CMK (cell line): ENCODE measurements at places on chromosomes 6 and 20.

DNA sequence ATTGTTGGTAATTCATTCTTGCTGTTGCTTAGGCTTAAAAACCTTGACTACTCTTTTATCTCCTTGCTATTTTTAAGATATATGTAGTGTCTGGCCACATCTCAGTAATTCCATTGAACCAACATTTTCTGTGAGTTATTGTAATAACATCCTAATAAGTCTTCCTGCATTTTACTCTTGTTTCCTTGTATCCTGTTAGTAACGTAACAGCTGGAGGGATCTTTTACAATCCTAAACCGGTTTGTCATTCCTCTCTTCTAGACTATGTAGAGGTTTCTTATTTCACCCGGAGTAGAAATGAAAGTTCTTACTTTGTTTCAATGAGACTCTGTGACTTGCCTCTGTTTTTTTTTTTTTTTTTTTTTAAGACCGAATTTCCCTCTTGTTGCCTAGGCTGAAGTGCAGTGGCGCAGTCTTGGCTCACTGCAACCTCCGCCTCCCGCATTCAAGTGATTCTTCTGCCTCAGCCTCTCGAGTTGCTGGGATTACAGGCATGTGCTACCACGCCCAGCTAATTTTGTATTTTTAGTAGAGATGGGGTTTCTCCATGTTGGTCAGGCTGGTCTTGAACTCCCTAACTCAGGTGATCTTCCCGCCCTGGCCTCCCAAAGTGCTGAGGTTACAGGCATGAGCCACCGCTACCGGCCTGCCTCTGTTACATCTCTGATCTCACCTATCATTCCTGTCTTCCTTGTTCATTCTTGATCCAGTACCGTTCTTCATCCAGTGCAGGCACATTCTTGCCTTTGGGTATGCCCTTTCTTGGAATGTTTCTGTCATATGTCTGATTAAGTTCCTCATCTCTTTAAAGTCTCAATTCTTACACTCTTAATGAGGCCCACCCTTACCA is 44.7 kb downstream of the NCOA3 start:
- no peak for DNase-seq

- no peak for DNase-seq
Observed at GRCh38 chr6:29926413-29927274, 15.7 kb upstream of the HLA-A start.

DNA sequence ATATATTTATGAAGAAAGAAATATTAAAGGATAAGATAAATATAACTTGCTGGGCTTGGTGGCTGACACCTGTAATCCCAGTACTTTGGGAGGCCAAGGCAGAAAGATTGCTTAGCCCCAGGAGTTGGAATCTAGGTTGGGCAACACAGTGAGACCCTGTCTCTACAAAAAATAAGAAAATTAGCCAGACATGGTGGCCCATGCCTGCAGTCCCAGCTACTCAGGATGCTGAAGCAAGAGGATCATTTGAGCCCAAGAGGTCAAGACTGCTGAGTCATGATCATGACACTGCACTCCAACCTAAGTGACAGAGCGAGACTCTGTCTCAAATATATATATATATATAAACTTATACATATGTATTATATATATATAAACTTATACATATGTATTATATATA is 164.0 kb downstream of the MRPL14 start:
- DNase-seq = no peak

DNA sequence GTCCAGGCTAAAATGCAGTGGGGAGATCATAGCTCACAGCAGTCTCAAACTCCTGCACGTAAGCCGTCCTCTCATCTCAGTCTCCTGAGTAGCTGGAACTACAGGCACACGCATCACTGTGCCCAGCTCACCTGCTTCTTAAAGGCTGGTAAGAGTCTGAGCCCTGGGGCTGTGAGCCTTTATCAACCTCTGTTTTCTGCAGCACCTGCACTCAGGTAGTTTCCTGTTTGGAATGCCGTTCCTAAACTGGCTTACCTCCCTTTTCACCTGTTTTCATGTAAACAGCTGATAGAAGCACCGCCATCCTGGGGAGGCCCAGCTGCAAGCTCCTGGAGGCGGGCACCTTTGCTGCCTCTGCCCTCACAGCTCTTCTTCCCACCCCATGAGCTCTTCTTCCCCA is 45.4 kb downstream of the SLC24A3 start:
- no peak for DNase-seq

DNA sequence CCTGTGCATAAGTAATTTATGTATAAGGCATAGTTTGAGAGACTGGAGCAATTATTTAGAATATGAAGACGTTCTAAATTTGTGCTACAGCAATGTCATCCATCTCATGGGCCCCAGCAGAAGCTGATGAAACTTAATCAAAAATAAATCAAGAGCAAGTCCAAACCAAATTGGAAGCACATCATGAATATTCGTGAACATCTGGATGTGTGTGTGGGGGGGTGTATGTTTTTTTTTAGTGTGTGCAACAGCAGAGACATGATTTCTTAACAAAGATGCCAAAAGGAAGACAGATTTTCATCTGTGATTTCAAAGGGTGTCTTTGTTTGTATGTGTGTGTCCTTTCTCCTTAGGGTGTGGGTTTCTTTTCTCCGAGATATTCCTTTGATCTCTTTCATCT is 58.9 kb downstream of the SASH1 start:
- no peak for DNase-seq

- no peak for DNase-seq
Observed at GRCh38 chr6:6998194-6998569, 109.6 kb upstream of the RREB1 start.

DNA sequence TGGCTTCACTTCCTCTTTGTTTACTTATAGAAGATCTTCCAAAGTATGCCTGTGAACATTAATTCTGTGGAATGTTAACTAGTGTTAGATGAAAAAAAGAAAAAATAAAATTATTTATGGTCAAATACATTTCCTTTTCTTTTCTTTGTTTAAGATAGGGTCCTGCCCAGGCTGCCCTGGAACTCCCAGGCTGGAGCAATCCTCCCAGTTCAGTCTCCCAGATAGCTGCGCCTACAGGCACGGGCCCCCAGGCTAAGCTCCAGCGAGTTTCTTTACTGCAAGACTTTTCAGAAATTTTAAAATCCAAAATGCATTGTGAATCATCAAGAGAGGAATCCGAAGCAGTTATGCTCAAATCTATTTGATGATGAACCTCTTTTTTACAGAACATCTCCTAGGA is 39.3 kb upstream of the IL20RA start:
- no peak for DNase-seq

DNA sequence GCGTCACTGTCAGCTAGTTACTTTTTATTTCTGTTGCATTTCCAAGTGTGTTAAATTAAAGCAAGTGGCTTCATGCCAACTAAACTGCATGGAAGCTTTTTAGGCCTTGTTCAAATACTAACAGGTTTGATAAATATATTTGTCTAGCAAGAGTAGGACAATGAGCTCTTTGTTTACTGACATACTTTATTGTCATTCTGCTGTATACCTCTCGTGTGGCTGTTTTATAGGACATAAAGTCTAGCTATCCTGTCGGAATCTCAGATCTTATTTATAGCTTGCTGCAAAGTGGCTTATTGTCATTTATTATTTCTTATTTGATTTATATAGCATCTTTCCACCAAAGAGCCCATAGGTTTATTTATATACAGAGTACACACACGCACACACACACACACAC is 711.1 kb downstream of the KIF16B start:
- no peak for DNase-seq

GRCh38 chr6:111765763-111766162 is 107.5 kb downstream of the FYN start:
- DNase-seq = no peak

DNA sequence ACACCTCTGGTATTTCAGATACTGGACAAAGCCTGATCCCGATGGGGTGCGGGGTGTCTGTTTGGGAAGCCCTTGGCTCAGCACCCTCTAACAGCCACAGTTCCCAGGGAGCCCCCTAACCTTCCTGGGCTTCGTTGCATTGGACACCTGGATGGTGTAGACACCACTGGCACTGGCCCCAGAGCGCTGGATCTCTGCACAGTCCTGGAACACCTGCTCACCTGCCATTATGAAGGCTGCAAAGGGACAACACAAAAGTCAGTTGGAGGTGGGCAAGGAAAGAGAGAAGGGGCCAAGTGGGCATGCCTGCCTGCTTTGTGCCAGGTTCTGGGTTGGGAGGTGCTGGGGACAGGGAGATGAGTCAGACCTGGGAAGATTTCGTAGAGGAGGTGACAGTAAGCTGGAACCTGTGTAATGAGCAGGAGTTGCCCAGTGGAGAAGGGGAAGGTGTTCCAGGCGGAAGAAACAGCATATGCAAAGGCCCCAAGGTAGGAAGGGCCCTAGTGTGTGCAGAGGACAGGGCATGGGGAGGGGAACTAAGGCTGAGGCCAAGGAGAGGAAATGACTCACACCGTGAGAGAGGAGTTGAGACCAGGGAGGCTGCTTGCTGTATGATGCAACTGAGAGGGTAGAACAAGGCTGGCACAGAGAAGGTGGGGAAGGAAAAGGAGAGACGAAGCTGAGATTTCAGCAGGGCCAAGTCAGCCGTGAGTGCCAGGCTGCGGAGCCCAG is 34.9 kb downstream of the ANGPT4 start:
- DNase-seq = no peak

DNA sequence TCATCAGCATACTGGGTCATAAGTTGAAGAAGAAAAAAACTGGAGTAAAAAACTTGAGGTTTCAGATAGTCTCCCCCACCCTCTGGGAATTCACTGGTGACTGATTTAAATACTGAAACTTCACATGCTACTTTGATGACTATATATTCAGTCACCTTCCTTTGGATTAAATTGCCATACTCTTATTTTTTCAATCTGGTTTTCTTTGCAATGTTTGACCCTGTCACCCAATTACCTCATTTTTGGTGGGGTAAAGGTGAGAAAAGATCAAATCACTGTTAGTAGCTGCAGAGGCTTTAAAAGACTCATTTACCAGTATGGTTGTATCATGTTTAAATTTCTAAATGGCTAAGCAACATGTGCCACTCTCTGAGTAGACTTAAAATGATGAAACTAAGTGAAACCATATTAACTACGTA is 862.7 kb upstream of the FLRT3 start:
- no peak for DNase-seq

GRCh38 chr6:16367571-16367970 is 129.2 kb downstream of the GMPR start:
- DNase-seq = no peak

DNA sequence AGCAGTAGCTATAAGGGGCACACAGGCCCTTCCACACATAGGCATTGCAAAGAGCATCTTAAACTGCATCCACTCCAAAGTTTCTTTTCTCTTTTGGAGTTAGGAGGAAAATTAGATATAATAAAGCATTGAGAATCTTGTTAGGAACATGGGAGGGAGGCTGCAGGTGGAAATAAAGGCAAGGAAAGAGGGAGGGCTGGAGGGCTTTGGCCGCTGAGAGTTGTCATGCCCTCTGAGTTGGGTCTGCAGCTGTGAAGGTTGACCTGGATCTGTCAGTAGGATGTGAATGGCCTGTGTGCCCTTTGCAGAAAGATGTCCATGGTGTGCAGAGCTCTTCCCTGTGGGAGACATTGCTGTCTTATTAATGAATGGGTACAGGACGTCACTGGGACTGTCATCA is 134.0 kb downstream of the FNDC1 start:
- DNase-seq = no peak

DNA sequence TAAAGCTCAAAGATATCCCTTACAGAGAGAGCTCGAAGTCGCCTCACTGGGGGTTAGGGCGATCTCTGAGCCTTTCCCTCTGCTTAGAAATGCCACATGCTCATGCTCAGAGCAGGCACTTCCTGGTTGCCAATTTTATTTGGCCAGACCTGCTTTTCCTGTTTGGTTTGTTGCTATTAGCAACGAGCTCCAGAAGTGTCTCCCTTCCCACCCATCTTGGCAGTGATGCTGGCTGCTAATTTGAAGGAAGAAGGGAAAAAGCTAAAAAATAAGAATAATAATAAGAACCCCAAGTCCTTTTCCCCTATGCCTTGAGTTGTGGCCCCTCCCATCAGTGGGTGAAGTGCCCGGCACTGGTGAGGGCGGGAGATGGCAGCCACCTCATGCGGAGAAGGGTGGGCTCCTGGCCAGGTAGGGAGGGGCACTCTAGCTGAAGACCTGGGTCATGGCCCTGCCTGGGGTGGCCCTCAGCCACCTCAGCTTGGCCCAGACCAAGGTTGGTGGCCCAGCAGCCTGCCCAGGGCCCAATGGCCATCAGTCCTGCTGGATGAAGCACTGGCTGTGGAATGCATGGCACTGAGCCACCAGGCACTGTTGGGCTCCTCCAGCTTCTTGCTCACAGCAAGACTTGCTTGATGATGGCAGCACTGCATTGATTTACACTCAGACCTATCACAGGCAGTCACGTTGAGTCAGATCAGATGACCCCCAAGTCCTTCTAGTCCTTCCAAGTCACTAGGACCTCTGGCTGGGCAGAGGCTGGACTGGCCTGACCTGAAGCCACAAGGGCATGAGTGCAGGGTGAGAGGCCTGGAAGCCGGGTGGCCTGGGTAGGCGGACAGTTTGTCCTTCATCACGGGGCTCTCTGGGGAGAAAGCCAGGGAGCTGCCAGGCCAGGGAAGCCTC is 79.0 kb downstream of the SYNJ2 start:
- no peak for DNase-seq

DNA sequence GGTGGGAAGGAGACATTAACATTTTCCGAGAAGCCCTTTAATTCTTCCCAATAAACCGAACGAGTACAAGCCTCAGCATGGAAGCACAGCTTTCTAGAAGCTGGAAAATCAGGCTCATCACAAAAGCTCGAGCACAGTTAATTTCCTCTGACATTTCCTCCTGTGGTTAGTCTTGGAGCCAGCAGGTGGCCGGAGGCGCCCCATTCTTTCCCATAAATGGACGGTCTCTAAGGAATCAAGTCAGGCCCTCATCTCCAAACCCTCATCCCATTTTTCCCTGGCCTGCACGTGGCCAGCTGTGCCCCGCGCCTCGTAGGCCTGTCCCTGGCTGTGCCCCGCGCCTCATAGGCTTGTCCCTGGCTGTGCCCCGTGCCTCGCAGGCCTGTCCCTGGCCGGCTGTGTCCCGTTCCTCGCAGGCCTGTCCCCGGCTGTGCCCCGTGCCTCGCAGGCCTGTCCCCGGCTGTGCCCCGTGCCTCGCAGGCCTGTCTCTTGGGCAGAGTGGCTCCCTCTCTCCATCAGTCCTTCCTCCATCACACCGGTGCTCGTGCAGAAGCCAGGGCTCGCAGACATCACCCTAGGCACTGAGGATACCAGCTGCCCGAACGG is 19.7 kb upstream of the NTSR1 start:
- no peak for DNase-seq
